ENCODE measurements at places on chromosomes 4 and X. TPM values are rescaled to one million over a fixed set of nuclear protein-coding genes. Genes with fewer than 3 reads are reported as not detected.

FAM53A gene
- 3.6 TPM for total RNA-seq

TIMP1 gene
- 117 TPM for total RNA-seq

COX7B2 gene
- total RNA-seq: not detected

MID2 gene
- total RNA-seq: 18.5 TPM

NOCT gene
- total RNA-seq: 1.6 TPM

SFRP2 gene
- total RNA-seq: not detected

F11 gene
- total RNA-seq: 0.64 TPM

GRCh38 chr4:104591510-104591911, 96.8 kb upstream of the CXXC4 start:
- DNase-seq: no peak
- no peaks in the 10 kb centered on the region for H3K36me3 ChIP-seq
- H3K4me1 ChIP-seq: no peaks in the 10 kb centered on the region
- H3K27me3 ChIP-seq: no peaks in the 10 kb centered on the region
- no peak overlapping the region for H3K4me3 ChIP-seq

DNA sequence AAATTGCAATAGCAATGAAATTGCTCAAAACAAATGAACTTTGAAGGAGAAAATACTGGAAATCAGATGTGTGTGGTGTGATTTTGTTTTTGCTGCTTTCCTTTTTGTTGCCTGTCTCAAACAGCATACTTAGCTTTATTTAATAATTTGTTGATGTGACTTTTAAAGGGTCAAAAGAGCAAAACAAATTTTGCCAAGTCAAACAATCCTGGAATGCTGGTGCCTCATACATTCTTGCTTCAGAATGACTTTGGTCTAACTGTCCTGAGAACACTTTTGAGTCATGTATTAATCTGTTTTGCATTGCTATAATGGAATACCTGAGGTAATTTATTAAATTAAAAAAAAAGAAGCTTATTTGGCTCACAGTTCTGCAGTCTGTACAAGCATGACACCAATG, 3.4 kb downstream of the PF4V1 start:
- DNase-seq: no peak
- H3K4me3 ChIP-seq: no peak overlapping the region
- H3K36me3 ChIP-seq: no peaks in the 10 kb centered on the region

DNA sequence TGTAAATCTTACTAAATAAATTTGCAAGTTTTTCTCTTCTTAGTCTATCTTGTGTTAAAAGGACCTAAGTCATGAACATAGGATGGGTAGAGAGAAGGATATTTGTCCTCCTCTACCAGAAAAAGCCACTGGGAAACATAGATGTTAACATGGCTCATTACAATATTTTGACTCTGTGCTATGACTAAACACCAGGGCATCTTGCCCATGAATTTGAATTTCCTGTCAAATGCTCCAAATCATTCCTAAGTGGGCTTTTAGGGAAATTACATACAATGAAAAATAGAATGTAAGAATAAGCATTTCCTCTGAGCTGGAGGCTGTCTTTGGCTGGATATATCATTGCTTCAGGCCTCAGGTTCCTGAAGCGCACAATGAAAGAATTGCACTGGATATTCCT, 39.1 kb downstream of the ANOS1 start:
- no peak overlapping the region for H3K4me3 ChIP-seq
- H3K27ac ChIP-seq: no peak overlapping the region
- no peaks in the 10 kb centered on the region for H3K27me3 ChIP-seq
- DNase-seq: no peak
- H3K4me1 ChIP-seq: no peaks in the 10 kb centered on the region

DNA sequence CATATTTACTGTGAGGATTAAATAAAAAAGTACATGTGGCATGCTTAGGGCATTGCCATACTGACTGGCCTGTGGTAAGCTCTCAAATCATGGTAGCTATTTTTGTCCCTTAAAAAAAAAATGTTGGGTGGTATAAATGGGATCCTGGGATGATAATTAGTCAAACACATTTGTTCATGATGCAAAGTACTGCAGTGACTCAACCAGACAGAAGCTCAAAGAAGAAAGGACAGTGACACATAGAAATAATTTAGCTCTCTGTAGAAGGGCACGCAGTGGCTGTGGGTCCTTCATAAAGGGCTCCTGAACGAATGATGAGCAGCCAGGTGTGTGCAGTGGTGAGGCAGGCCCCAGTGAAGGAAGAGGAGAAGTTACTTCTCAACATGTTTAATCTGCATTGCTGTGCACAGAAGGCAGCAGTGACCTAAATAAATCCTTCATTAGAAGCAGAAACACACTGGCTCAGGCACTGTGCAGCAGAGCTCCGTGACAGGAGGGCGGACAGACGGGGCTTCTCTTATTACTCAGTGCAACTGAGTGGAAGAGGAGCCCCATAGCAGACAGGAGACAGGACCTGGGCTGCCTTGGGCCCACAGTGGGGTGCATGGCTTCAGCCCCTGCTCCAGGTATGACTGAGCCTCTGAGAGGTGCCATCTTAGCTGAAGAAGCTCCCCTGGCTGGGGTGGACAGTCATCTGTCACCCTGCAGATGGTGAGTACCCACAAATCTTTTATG, 20.3 kb downstream of the HS3ST1 start:
- H3K27ac ChIP-seq: no peak overlapping the region
- no peak overlapping the region for H3K4me3 ChIP-seq
- H3K27me3 ChIP-seq: no peaks in the 10 kb centered on the region
- H3K4me1 ChIP-seq: no peaks in the 10 kb centered on the region
- no peaks in the 10 kb centered on the region for H3K36me3 ChIP-seq
- DNase-seq: no peak

GRCh38 chrX:96764864-96765263, 80.2 kb downstream of the DIAPH2 start:
- DNase-seq: no peak
- H3K27me3 ChIP-seq: no peaks in the 10 kb centered on the region
- no peak overlapping the region for H3K27ac ChIP-seq
- no peak overlapping the region for H3K4me3 ChIP-seq
- no peaks in the 10 kb centered on the region for H3K4me1 ChIP-seq

DNA sequence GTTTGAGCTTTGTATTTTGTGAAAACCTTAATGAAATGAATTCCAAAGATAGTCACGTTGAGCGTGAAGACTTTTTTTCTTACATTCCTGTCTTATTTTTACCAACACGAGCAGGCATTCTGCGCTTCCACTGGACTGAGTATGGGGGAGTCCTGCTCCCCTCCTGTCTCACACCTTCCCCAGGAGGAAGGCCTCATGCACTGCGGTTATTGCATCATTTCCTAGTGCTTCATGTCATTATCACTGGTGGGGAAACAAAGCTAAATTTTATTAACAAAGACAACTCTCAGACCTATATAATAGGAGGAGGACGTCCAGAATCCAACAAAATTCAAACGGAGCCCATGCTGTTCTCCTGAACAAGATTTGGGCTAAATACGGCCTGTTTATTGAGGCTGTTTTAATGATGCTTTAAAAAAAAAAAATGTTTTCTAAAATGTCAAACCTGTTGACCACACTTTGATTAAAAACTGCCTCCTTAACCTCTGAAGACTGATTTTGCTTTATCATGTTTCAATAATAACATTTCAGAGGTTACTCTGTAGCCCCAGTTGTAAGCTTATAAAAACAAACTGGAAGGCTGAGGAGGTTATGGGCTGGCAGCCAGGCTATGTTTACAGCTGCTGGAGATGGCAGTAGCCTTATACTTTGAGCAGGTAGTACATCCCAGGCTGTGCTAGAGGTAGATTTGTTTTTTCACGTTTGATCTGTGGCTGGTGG, 118.0 kb downstream of the SOWAHB start:
- no peaks in the 10 kb centered on the region for H3K4me1 ChIP-seq
- H3K36me3 ChIP-seq: no peaks in the 10 kb centered on the region
- no peak overlapping the region for H3K27ac ChIP-seq
- DNase-seq: no peak
- no peaks in the 10 kb centered on the region for H3K27me3 ChIP-seq

DNA sequence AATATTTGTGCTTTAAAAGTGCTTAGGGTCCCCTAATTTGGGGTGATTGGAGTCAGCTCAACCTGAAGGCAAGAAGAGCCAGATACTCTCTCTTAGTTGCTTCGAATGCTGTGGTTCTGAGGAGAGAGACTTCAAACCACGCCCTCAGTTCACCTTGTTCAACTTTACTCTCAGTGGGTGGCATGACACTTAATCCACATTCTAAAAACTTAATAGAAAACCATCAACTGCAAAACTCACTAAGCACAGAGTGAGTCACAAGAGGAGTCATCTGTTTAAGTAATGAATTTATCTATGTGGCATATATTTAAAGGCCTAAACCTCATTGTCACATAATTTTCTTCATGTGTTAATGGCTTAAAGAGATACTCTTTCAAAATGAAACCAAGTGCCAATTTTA, 99.5 kb upstream of the SLC4A4 start:
- peaks cover 3% of the 10 kb centered on the region for H3K4me1 ChIP-seq
- H3K27me3 ChIP-seq: no peaks in the 10 kb centered on the region
- no peak overlapping the region for H3K27ac ChIP-seq
- H3K4me3 ChIP-seq: no peak overlapping the region
- H3K36me3 ChIP-seq: no peaks in the 10 kb centered on the region
- no peak for DNase-seq

GRCh38 chrX:134794692-134795091, 136.4 kb upstream of the PLAC1 start:
- no peaks in the 10 kb centered on the region for H3K27me3 ChIP-seq
- H3K36me3 ChIP-seq: no peaks in the 10 kb centered on the region
- peaks cover 5% of the 10 kb centered on the region for H3K4me1 ChIP-seq
- no peak for DNase-seq
- no peak overlapping the region for H3K27ac ChIP-seq
- no peak overlapping the region for H3K4me3 ChIP-seq

DNA sequence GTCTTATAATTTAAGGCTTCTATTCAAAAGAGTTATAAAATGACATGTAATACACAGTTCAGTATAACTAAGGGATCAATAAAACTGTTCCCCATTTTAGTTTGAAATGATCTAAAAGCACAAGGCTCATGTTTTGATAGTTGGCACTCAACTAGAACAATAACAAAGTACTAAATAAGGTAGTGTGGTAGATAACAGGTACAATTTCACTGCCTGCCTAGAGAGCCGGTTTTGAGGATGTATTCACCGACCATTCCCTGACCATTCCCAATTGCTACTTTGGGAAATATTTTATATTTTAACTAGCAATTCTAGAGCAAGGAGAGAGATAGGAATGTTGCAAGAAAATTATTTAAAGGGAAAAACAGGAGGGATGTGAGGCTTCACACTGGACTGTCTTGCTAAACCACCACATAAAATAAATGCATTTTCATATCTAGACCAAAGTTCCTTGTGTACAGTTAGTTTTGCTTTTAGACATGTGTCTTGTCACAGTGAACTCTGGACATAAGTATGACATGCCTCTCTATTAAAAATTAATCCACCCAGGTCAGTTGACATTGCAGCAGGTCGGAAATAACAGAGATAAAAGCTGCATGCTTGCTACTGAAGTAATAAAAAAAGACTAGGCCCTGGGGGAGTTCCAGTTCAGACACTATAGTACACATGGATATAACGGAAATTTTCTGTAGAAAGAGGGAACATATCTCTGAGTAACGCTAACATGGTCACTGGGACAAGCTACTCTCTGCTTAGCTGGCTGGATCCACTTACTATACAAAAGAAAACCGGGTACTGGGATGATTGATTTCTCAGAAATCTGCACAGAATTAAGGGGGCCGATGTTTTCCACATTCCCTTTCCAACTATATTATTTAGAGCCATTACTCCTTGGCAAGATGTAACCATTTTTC, 56.3 kb upstream of the NAP1L5 start:
- peaks cover 47% of the 10 kb centered on the region for H3K36me3 ChIP-seq
- no peaks in the 10 kb centered on the region for H3K4me1 ChIP-seq
- no peaks in the 10 kb centered on the region for H3K27me3 ChIP-seq
- DNase-seq: no peak
- H3K27ac ChIP-seq: no peak overlapping the region

DNA sequence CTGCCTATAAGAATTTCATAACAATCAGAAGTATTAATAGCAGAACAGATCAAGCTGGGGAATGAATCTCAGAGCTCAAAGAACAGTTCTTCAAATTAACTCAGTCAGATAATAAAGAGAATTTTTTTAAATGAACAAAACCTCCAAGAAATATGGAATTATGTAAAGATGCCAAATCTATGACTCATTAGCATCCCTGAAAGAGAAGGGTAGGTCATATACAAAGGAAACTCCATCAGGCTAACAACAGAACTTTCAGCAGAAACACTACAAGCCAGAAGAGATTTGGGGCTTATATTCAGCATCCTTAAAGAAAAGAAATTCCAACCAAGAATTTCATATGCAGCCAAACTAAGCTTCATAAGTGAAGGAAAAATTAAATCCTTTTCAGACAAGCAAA, 28.6 kb downstream of the CBR4 start:
- no peak overlapping the region for H3K27ac ChIP-seq
- no peaks in the 10 kb centered on the region for H3K27me3 ChIP-seq
- DNase-seq: no peak

GRCh38 chrX:51834076-51834475, 59.3 kb upstream of the MAGED1 start:
- H3K27ac ChIP-seq: no peak overlapping the region
- no peaks in the 10 kb centered on the region for H3K36me3 ChIP-seq
- H3K4me1 ChIP-seq: no peaks in the 10 kb centered on the region
- H3K27me3 ChIP-seq: no peaks in the 10 kb centered on the region
- H3K4me3 ChIP-seq: no peak overlapping the region

Data from naive thymus-derived CD4-positive, alpha-beta T cell (primary cell).